ENCODE measurements at places on chromosomes 16 and 17.

DNA sequence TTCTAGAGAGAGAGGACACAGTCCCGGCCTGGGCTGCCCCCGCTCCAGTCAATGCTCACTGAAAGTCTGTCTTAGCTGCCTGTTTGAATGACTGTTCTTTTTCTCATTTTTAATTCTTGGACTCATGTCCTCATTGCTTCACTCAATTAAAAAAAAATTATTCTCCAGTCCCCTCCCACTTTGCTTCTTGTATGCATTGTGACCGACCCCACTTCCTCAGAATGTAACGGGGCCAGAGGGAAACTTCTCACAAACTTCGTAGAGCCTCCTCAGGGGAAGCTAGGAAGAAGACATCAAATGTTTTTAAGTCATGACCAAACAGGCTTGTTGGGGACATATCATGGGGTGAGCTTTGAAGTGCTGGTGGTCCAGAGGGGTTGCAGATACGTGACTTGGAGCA lies 113.2 kb downstream of the CCDC182 start:
- no peak for DNase-seq

GRCh38 chr16:19316846-19317245 lies 31.3 kb downstream of the CLEC19A start:
- no peak for DNase-seq

DNA sequence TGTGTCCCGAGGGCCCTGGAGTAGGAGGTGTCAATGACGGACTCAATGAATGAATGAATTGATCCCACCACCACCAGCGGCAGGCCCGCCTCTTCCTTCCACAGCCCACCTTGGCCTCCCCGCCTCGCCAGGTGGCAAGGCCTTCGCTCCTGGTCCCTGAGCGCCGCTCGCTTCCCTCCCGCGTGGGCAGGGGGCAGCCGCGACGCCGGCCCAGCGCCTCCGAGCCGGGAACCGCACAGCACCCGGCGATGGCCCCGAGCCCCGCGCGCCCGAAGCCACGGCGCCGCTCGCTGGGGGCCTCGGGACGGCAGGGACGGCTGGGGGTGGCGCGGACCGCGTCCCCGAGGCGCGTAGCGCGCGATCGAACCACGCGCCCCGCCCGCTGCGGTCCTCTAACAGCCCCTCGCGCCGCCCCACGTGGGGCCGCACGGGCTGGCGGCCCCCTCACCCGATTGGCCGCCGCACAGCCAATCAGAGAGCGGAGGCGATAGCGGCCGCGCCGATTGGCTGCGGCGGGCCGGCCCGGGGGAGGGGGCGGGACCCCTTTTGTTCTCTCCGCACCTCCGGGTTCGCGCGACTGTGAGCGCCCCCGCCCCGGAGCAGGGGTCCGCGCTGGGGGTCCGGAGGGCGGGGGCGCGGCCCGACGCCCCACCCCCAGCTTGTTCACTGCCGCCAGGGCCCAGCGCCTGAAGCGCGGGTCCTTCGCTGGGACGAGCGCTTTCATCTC lies 31.4 kb downstream of the ACTG1 start:
- DNase-seq = no peak

DNA sequence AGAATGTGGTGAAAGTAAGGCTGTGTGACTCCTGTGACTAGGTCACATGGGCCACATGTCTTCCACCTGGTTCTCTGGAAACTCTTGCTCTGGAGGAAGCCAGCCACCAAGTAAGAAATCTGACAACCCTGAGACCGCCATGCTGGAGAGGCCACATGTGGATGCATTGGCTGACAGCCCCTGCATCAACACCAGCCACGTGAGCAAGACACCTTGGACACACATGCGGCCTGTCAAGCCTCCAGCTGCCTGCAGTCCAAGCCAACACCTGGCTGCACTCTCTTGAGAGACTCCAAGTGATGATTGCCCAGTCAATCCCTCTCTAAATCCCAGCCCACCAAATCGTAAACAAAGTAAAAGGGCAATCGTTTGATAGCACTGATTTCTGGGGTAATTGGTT lies 112.6 kb downstream of the FOXL1 start:
- no peak for DNase-seq

GRCh38 chr17:71409137-71409536 lies 711.7 kb upstream of the SOX9 start:
- DNase-seq = no peak

DNA sequence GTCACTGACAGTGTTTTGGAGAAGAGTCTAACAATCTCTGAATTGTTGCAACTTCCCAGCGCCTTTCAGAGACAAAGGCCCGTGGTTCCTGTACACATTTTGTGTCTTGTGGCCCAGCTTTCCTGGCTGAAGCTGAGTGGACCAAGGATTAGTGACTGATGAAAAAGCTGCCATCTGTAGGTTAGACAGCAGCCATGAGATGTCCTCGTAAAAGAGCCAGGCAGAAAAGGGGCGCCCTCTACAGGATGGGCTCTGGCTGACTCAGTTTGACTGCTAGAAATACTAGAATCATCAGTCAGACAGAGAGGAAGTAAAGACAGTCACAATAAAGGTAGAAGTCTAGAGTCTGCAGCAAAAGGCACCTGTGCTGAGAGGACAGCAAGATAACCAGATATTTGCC lies 26.5 kb upstream of the NF1 start:
- no peak for DNase-seq

GRCh38 chr17:258906-259305 lies 77.5 kb upstream of the DOC2B start:
- no peak for DNase-seq

DNA sequence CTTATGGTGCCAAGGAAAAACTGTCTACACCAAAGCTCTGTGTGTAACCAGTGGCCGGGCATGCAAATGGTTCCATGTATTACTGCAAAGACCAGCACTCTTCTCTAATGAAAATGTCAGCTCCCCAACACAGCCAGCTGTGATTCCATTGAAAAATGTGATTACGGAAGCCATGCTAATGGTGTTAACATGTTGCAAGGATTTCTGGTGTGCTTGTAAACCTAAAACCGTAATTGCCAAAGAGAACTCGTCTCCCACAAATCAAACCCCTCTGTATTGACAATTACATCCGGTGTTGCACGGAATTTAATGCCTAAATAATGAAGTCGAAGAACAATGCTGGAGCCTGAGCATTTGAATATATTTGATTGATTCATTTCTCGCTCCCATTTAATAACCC lies 351.7 kb downstream of the NPIPA8 start:
- DNase-seq = no peak

DNA sequence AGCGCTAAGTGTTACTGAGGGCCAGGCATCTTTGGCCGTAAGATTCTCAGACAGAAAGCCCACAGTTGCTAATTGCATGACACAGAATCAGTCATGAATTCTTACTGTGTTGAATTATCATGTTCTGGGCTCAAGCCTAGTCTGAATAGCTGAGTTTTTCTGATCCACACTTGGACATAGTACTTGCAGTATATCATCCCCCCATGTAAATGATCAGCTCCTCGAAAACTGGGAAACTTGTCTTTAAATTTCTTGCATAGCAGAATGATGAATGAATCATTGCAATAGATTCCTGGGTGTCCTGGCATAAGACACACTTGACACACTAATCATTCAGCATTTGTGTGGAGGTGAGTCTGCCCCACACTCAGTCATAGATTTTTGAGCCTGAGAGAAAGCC lies 2.2 kb downstream of the MLYCD start:
- no peak for DNase-seq

GRCh38 chr16:49292413-49292812 lies 10.8 kb upstream of the CBLN1 start:
- DNase-seq = no peak

DNA sequence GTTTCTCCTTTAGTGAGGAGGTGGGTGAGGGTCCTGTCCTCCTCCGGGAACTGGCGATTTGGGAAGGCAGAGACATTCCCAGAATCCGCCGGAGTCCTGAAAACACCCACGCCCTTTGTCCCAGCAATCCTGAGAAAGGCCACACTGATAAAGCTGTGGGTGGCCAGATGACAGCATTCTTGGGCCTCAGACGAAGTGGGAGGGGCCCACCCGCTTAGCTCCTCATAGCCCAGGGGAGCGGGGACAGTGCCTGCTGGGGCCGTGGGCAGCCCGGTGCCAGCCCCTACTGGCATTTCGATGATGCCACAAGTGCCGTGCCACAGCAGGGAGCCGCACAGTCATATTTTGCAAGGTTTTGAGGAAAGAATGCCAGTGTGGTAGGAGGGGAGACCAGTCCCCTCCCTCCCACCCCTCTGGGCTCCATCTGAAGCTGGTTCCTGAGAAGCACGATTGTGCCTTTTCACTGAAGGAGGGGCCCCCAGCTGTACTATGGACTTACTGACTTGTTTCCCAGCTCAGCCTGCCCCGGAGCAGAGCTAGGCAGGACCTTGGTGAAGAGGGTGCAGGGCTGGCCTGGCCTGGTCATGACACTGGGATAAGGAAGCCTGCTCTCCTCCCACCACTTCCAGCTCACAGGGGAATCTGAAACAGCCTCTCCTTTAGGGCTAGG lies 20.9 kb upstream of the MPRIP start:
- no peak for DNase-seq

DNA sequence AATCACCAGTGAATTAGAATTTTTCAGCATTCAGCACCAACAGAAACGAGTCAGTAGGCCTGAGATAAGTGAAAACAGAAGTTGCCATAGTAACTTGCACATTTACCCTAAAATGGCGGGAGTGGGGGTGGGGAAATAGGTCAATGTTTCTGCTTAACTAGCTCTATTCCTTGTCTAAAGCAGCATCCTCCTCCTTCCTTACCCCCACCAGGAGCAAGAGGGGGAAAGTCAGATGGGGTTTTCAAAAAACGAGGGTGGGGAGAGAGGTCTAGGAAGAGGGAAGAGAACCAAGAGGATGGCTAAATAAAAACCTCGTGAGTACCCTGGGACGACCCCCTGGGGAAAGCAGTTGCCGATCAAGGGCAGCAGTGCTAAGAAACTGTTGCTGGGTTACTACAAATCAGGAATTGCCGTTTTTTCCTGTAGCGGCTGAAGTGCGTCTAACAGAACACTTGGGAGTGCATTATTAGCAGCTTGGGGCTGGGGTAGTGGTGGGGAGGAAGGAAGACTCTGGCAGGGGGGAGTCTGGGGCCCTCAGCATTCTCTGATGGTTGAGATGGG lies 34.4 kb upstream of the MNT start:
- DNase-seq = no peak

- no peak for DNase-seq
Measured at GRCh38 chr17:28072936-28073533, 30.6 kb downstream of the NLK start.

- DNase-seq = no peak
Measured at GRCh38 chr16:86514481-86515376, 4.4 kb downstream of the FOXF1 start.

DNA sequence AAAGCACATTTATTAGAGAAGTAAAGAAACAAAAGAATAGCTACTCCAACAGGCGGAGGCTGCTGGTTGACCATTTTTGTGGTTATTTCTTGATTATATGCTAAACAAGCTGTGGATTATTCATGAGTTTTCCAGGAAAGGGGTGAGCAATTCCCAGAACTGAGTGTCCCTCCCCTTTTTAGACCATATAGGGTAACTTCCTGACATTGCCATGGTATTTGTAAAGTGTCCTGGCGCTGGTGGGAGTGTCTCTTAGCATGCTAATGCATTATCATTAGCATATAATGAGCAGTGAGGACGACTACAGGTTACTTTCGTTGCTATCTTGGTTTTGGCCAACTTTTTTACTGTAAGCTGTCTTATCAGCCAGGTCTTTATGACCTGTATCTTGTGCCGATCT lies 12.2 kb upstream of the HS3ST4 start:
- DNase-seq = no peak

DNA sequence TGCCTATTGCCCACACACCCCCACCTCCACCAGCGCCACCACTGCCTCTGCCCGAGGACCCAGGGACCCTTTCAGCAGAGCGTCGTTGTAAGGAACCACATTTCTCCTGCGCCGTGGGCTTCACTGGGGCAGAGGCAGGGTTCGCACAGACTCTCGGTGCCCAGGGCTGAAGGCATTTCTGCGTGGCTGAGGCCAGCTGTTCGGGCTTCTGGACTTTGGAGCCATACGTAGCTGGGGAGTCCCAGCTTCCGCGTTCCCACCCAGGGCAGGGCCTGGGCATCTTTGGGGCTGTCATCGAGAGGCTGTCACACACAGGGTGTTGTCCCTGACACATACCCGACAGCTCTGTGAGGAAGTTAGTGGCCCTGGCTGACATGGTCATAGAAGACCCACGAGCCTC lies 16.0 kb upstream of the SMIM5 start:
- no peak for DNase-seq

DNA sequence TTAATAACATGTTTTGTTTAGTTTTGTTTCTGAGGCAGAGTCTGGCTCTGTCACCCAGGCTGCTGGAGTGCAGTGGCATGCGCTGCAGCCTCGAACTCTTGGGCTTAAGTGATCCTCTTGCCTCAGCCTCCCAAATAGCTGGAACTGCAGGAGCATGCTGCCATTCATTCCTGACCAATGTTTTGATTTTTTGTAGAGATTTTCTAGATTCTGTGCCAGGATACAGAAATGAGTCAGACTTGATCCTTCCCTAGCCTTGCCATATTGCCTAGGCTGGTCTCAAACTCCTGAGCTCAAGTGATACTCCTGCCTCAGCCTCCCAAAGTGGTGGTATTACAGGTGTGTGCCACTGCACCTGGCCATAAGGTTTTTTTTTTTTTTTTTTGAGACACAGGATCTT lies 17.7 kb downstream of the TAOK1 start:
- DNase-seq = no peak

GRCh38 chr16:27586711-27587110 lies 36.8 kb downstream of the KATNIP start:
- no peak for DNase-seq

DNA sequence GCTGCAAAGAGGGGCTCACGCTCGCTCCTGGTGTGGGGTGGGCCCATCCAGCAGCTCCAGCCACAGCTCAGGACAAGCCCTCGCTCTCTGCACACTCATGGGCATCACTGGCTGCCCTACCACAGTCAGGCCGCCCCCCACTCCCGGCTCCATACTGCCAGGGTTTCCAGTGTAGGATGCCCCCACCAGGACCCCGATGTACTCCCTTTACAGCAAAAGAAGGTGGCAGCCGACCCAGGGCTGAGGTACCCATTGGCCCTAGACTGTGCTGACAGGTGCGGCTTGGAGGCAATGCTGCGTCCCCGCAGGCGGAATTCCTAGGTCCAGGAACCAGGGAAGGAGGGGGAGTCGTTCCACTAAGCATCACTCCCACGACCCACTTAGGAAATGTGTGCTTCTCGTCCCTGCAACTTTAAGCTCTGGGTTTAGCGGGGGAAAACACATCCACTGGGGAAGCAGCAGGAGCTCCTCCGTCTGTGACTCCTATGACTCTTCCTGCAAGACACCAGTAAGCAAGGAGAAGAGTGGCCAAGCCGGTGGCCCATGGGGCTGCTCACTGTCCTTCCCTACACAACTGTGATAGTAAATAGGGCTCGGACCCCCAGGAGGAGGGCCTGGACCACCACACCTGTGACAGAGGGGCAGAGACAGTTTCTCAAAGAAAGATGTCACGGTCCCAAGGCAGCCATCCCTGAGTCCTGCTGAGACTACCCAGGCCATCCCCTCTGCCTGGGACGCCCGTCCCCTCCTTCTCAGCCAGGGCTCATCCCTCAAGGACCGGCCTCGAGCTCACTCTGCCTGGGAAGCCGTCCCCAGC lies 13.1 kb downstream of the CORO7 start:
- DNase-seq = no peak

- no peak for DNase-seq
Measured at GRCh38 chr16:68739964-68740627, 3.0 kb downstream of the CDH1 start.

GRCh38 chr17:8223356-8224126 lies 13.2 kb upstream of the AURKB start:
- DNase-seq = no peak

Data from stimulated activated CD8-positive, alpha-beta memory T cell treated with anti-CD3 and anti-CD28 coated beads, Interleukin-4, amount 100 ng/mL, for 1 hour (primary cell).